Activated T-helper 1 cell treated with Interleukin-2 at 50 U/mL for 16 hours (primary cell): ENCODE measurements at places on chromosomes 5 and 9.

DNA sequence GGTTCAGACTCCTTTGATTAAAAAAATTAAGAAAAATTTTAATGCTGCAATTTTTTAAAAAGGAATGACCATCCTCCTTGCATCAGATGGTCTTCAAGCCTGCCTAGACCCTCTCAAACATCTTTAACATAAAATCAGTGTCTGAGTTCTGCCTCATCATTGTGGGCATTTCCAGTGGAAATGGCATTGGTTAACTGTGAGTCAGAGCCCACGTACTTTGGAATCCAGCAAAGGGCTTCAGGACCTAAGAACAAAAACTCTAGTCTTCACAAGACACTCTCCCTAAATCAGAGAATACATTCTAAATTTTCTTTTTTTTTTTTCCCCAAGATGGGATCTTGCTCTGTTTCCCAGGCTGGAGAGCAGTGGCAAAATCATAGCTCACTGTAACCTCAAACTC, 9.4 kb upstream of the C5orf15 start:
- DNase-seq, result no peak

GRCh38 chr5:174589599-174589998, 134.8 kb upstream of the MSX2 start:
- DNase-seq, result no peak

GRCh38 chr9:27352457-27353165, 55.7 kb upstream of the EQTN start:
- no peak for DNase-seq

DNA sequence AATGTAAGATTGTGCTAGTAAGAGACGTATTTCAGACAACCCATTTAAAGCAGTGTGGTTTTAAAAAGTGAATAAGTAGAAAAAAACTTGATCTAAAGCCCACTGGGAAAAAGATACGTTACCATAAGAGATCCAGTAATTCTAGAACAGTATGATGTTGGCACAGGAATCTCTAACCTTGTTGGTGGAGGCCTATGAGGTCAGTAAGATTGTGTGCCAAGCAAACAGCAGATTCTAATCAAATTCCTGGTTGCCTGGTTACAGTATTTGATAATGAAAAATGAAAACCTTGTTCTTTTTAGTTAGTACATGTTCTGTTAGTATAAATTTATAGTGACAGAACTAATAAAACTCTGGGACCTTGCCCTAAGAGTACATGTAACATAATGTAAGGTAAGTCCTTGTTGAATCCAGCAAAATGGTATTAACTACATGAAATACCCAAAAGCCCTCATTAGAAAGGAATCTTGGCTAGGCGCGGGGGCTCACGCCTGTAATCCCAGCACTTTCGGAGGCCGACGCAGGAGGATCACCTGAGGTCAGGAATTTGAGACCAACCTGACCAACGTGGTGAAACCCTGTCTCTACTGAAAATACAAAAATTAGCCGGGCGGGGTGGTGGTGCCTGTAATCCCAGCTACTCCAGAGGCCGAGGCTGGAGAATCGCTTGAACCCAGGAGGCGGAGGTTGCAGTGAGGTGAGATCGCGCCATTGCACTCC, 33.2 kb upstream of the DMXL1 start:
- no peak for DNase-seq

GRCh38 chr5:176575066-176575465, 25.9 kb downstream of the CDHR2 start:
- DNase-seq, result no peak

GRCh38 chr5:139950436-139950835, 92.7 kb downstream of the NRG2 start:
- DNase-seq, result no peak

DNA sequence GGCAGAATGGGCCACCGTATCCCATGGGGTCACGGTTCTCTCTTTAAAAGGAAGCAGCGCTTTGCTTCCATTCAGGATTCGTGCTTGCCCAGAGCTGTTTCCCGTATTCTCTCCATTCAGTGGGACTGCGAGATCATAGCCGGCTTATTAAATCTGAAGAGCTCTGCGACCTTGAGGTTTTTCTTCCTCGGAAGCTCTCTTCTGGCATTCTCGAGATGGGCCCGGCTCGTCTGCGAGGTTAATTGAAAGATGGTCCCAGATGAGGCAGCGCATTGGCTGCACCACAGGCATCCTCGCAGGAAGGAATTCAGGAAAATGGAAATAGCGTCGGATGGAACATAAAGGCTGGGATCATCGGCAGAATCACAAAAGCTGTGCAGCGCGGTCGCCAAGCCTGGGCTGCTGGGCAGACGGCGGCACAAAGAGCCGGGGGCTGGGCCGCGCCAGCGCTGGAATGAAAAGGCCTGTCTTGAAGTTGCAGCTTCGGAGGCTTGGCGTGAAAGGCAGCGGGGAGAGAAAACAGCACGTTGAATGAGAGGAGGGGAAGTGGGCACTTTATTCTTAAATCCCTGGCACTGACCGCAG, 236.2 kb downstream of the IRX2 start:
- DNase-seq, result no peak

DNA sequence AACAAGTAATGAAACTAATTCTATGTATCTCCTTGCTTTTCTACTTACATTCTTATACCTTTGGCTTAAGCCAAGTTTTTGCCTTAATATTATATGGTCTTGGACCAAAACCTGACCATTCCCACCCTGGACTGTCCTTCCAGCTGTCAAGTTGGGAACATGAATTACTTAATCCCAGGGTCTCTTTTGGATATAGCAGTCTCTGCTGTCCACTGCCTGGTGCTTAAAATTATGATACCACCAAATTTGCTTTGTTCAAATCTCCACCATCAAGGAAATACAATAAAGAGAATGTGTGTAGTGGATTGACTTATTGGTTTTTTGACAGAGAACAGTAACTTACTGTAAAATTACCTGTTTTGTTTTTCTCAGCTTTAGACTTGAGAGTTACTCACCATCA, 66.2 kb downstream of the ABHD17B start:
- no peak for DNase-seq

- no peak for DNase-seq
Measured at GRCh38 chr5:80503641-80504040, 15.7 kb downstream of the FAM151B start.

DNA sequence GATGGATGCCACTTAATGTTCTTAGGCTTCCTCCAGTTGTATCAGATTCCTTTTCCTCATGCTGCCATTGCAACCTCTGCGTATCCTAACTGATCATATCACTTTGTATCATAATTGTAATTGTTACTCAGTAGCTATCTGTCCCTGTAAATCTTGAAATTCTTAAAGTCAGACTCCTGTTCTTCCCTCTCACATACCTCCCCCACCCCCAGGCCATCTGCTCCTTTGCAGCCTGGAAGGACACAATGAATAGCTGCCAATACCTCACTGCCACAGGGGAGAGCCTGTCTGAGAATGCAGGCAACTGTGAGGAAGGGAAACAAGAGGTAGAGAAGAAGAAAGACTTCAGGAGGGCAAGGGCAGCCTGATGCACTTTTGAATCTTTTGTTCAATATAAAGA, 228.5 kb downstream of the ENC1 start:
- no peak for DNase-seq

- no peak for DNase-seq
Measured at GRCh38 chr5:158209219-158209908, 350.4 kb upstream of the CLINT1 start.

GRCh38 chr9:21336457-21336856, 1.3 kb upstream of the KLHL9 start:
- DNase-seq, result no peak

- DNase-seq, result no peak
Measured at GRCh38 chr9:129374231-129374630, 196.2 kb upstream of the IER5L start.

DNA sequence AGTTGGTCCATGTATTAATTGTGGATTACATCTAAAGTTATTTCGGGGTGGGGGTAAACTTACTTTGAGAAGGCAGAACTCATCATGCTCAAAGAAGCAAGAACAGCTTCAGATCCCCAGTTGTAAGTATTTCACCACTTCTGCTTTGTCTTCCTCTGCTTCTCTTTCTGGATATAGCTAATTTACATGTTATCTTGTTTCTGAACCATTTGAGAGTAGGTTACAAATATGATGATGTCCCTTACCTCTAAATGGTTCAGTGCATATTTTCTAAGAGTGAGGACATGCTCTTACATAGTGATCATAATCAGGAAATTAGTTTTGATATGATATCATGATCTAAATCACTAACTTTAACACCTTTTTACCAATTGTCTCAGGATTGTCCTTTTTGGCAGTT, 11.9 kb downstream of the TRIO start:
- no peak for DNase-seq

GRCh38 chr5:108143581-108143980, 238.3 kb downstream of the FBXL17 start:
- DNase-seq, result no peak

- DNase-seq, result no peak
Measured at GRCh38 chr5:157115012-157115411, 6.2 kb upstream of the HAVCR2 start.

DNA sequence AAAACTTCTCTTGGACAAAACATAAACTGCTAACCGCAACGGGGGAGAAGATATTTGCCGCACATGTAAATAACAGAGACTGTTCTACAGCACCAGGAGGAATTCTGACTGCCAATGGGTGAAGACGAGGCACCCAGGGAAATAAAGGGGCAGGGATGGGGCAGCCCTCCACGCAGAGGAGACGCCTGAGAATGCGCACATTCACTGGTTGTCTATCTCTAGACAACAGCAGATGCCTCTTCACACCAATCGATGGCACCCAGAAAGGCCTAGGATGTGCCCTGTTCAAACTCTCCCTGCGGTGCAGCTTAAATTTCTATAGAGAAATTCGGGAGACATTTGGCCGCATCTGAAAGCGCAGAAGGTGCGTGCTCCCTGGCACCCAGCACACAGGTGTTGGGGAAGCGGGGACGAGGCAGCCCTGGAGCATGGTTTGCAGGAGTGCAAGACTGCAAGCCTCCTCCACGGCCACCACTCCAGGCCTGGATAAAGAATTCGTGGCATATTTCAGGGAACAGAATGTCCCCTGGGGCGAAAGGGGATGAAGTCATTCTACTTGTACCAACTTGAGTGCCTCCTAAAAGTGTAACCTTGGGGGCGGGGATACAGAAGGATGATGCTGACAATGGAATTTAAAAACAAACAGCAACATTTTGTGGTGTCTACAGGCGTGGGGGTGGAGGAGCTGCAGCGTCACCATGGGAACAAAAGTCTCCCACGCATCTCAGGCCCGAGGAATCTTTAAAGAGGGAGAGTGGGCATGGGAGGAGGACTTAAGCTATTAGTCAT, 6.3 kb upstream of the IRX2 start:
- no peak for DNase-seq

- no peak for DNase-seq
Measured at GRCh38 chr9:103709366-103709765, 384.7 kb upstream of the SMC2 start.

- DNase-seq, result no peak
Measured at GRCh38 chr5:177089127-177089526, 2.4 kb downstream of the FGFR4 start.
